ENCODE measurements at places on chromosomes 6 and 20. TPM values are rescaled to one million over a fixed set of nuclear protein-coding genes. Genes with fewer than 3 reads are reported as not detected.

Gene ZNF831
- not detected for total RNA-seq

Gene MYB
- total RNA-seq: 9.0 TPM

Gene RBBP9
- total RNA-seq: 20.1 TPM

Gene PRDM13
- total RNA-seq: 0.58 TPM

Gene MCCD1
- total RNA-seq: not detected

Gene TBC1D32
- total RNA-seq: 12.7 TPM

Gene SNAI1
- 4.4 TPM for total RNA-seq

Gene BPIFB2
- total RNA-seq: not detected

Gene OR12D3
- total RNA-seq: not detected

Gene TCP11
- not detected for total RNA-seq

Gene TMEM217
- total RNA-seq: not detected

Gene PCMTD2
- total RNA-seq: 57.1 TPM

Gene CLPSL2
- not detected for total RNA-seq

Gene GFRAL
- not detected for total RNA-seq

Gene SLC22A23
- total RNA-seq: 6.2 TPM

Gene REM1
- total RNA-seq: not detected
